ENCODE measurements at places on chromosomes 5 and 9.

DNA sequence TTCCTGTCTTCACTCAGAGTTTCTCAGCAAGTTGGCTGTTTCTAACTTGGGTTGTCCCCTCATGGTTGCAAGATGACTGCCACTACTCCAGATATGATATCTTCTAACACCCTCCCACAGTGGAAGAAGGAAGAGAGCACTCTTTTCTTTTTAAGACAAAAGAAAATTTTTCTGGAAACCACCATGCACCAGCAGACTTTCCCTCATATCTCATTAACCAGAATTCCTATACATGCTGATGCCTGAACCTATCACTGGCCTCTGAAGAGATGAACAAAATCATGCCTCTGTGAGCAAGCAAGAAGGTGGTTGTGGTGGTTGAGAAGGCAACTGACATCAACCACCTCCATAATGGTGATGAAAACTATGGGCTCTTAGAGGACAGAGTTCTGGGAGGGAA, 56.8 kb downstream of the FEM1C start:
- DNase-seq = no peak

DNA sequence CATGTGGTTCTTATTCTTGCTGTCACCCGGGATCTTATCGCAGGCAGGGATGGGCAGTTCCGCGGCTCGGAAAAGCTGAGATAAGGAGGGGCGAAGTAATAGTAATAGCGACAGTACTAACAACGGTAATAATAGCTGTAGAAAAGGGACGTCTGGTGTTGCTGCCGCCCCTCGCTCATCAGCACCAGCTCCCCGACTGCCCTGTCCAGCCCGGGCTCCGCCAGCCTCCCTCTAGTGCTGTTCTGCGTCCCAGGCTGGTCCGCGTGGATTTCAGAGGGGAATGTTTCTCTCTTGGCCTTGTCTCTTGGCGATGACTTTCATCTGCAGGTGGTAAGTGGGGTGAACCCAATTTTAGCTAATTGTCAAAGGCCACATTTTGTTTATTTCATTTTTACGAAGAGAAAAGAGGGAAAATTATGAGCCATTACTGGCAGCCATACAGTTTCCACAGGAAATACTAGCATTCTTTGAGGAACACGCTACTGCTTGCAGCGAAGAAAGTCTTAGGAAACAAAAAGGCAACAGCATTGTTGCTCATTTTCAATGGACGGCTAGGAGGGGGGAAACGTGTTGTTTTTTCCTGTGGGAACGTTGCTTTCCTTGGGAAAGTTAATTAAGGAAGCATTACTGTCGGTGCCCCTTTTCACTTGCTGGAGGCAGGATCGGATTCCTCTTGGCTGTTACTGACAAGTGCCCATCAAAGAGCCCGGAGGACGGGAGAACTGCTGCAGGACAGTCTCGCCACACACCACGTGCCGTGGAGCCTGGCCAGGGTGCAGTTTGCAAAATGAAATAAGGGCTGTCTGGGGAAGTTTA, 762 bp downstream of the SNCAIP start:
- DNase-seq = peak; percentile 62

DNA sequence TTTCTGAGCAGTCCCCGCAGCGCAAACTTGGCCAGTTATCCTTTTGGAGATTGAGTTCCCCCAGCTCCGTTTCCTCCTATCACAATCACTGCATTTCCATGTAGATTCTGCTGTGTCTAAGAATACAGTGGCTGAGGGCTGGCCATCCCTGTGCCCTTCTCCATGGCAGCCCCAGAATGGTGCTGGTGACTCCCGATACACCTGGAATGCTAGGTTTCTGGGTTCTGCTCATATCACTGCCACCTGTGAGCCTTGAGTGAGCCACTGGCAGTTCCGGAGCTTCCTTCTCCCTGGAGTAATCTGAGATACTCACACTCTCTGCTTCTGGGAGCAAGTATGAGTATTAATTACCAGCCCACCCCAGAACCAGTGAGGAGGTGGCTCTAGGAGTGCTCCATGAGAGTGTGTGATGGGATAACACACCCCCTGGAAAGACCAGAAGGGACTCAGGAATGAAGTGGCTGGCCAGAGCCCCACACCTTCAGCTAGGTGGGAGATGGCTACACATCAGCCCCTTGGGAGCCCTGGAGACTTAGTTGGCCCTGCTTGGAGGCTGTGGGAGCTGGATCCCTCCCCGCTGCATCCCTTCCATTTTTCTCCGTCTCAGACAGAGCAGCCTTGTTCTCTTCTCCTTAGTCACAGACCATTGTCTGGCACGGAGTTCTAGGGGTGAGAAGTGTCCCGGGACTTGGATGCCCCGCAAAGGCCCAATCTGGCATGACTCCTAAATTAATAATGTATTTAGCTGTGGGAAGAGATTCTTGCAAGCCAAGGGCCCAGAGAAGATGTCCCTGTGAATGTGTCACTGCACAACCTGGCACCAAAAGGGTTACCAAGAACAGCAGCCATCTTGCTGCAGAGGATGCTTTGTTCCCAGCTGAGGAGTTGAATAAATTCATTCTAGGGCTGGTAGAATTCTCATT, 4.9 kb downstream of the PCDHGC5 start:
- DNase-seq = no peak

DNA sequence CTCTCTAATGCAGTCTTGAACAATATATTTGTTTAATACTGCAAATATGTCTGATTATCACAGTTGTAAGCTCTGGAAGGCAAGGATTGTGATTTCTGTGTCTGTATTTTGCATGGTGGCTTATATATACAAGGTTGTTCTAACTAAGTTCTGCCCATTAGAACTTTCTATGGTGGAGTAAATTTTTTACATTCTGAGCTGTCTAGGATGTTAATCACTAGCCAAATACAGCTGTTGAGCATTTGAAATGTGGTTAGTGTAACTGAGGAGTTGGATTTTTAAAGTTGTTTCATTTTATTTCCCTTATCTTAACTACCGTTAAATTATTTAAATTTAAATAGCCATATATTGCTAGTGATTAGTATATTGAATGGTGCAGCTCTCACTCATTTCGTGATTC, 64.3 kb upstream of the DMRTA1 start:
- DNase-seq = no peak

GRCh38 chr9:18077941-18078678, 395.8 kb upstream of the ADAMTSL1 start:
- no peak for DNase-seq

DNA sequence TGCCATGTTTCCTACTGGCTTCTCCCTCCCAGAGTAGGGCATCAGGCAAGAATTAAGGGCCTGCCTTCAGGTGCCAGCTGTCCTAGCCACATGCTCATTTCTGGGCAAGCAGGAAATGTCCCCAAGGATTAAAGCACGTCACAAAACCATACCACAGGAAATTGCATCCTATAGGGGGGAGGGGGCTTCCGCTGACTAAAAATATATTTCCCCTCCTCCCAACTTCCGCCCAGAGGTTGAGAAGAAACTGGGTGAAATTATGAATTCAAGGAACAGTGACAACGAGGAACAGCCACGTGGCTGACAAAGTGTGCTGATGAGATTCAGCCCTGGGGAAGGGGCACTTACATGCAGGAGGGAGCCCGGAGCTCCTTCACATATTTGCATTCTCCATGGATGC, 4.1 kb downstream of the HBEGF start:
- DNase-seq = no peak

DNA sequence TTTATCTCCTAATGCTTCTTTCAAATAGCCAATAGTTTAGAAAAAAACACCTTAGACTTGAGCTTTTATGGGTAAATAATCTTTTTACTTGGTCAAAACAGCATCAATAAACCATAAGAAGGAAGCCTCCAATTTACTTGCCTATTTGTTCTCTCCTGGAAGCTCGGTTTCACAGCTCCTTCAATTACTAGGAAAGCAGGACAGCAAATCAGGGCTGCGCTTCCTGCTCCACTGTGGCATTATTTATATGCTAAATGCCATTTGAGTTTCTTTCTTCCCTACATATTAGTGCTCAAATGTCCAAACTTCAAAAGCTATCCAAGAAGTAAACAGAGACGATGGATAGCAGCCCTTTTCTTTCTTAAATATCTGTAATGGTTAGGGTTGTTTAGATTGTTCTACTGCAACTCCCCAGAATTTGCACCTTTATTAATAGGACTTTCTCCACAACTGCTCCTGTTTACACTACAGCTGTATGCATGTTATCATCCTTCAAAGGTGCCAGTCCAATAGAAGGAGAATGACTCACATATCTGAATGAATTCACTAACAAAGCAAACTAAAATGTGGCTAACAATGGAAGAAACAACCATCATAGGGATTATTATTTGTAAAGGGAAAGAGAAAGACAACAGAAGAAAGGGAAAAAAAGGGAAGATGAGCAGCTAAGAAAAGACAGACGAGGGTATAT, 58.7 kb downstream of the MED27 start:
- no peak for DNase-seq

DNA sequence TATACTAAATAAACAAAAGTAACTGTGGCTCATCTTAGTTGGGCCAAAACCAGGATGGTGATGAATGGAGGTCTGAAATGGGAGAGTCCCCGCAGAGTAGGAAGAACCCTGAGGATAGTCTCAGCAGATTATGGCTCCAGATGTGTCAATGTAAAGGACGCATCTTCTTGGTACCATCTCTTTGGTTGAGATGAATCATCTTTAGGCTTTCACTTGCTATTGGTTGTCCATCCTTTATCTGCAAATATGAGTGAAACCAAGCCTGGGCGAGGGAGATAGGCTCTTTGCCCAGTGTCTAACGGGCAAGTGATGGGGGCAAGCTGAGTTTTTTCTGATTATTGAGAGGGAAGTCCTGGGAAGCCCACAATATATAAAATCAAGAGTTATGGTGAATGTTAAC, 19.4 kb upstream of the LCP2 start:
- DNase-seq = no peak

DNA sequence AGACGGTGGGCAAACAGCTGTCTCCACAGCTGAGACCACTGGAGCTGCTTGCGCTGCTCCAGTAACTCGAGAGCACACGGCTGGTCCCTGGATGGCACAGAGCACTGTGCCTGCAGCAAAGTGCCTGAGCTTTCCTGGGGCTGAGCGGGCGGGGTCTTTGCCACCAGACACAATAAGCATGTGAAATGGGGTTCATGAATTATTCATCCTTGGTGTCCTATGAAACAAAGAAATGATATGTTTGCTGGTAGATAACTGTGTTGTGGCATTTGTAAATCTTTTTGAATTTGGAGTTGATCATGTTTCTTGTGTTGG, 151.7 kb upstream of the MPDZ start:
- no peak for DNase-seq

DNA sequence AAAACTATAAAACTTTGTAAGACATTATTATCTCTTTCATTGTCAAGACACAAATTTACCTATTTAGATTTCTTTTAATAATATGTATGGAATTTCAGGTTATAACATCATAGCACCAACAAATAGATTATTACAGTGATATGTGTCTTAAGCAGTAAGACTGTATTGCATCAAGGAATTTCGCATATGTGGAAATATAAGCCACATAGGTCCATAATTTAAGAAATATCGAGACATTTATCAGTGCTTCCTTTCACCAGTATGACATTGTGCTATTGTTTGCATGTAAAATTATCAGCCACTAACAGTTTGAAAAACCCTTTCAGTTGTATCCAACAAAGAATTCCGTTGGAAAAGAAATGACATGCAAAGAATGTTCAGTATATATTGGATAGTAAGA, 186.7 kb upstream of the RASA1 start:
- peak; percentile 6 for DNase-seq

GRCh38 chr5:17267106-17267505, 49.7 kb downstream of the BASP1 start:
- no peak for DNase-seq

DNA sequence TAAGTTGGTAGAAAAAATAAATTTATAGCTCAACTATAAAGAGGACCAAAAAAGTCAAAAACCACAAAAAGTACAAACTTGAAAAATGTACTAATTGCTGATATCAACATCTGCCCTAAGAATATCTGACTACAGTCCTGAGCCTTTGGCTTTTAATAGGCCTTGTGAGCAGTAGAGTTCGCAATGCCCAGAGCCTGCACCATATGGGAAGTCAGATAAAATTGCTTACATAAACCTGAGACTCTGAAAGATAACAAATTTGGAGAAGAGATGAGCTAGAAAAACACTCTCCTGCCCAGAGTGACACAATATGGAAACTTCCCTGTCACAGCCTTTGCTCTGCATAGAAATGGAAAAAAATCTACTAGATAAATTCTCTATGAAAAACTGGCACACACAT, 368.0 kb upstream of the GRIN3A start:
- no peak for DNase-seq

DNA sequence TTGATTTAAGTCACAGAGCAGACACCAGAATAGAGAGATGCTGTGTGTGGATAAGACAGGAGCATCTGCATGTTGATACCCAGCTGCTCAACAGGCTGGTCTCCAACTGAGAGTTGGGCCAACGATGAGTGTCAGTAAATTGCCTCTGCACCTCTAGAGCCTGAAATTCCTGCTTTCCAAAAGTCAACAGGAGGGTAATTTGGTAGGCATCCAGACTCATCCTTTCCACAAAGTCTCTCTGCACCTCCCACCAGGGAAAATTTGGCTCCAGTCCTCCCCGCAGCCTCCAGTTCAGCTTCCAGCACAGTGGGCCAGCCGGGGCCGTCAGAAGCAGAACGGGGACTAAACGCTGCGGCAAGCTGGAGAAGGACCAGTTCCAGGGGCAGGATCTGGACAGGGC, 136.9 kb downstream of the RFK start:
- no peak for DNase-seq

DNA sequence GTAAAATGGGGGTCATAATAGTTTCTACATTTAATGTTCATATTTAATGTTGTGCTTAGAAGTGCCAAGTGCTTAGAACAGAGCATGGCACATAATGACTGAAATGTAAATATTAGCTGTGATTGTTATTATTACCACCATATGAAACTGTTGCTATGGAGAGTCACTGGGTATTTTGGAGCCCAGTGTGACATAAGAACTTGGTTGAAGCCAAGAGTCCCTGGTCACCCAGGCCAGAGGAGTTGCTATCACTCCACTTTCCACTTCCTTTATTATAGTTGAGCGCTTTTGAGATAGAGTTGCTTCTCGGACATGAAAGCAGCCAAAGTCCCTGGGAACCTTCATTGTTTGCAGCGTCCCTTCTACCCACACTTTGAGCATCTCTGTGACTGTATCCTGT, 77.1 kb downstream of the MAP1B start:
- DNase-seq = no peak

DNA sequence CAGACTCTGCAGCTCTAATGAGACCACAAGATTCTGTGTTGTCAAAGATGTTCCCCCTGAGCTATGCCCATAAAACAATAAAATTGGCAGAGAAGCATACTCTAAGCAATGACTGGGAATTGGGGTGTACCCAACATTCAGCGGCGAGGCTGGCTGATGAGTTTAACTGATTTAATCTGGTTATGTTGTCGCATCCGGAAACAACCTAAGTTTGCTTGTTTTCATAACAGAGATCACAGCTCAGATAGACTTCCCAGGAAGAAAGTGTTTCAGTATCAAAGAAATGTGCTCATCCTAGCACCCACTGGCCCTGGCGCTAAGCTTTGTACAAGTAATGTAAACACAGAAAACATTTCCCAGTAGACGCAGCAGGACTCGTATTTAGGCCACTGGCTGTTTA, 7.4 kb downstream of the SEMA5A start:
- DNase-seq = no peak

DNA sequence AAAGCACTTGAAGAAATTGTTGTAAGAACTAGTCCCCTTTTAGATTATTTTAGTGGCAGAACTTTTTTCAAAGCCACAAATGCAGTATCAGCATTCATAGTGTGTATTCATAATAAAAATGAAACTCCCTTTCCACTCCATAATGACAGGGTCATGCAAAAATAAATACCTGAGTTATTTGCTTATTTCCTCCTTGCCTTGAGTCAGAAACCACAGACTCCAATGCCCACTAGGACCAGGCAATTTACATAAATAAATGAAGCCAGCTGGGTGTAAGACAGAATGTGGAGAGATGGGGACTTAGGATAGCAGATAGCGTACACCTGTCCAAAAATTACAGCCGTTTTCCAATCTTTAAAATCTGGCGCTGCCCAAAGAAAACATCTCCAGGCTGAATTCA, 417.8 kb downstream of the TMEM161B start:
- no peak for DNase-seq
